ENCODE measurements at places on chromosomes 12 and 14. TPM values are rescaled to one million over a fixed set of nuclear protein-coding genes. Genes with fewer than 3 reads are reported as not detected.

DNA sequence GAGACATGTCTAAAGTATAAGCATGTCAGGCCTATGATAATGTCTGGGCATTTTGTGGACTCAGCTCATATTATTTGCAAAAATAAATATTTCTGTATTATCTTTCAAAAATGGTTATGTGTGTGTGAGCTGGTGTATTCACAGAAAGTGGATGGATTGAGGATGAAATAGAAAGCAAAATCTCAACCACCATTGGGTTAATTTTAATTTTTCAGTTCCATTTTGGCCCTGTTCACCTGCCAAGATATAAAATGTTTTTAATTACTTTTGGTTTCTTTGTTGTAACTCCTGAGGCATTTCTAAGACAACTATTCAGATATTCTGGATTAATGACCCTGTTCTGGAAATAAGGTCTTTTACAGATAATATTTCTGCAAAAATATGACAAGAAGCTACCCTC is 232.7 kb upstream of the PPFIA2 start:
- no peaks in the 10 kb centered on the region for H3K36me3 ChIP-seq
- H3K4me1 ChIP-seq = peaks cover 16% of the 10 kb centered on the region
- H3K27ac ChIP-seq = no peak overlapping the region
- H3K27me3 ChIP-seq = no peaks in the 10 kb centered on the region
- no peak for DNase-seq
- H3K4me3 ChIP-seq = no peak overlapping the region

- no peak overlapping the region for H3K27ac ChIP-seq
- H3K27me3 ChIP-seq = no peaks in the 10 kb centered on the region
- no peak for DNase-seq
- no peak overlapping the region for H3K4me3 ChIP-seq
Observed at GRCh38 chr12:124666722-124667259, 99.4 kb upstream of the NCOR2 start.

DNA sequence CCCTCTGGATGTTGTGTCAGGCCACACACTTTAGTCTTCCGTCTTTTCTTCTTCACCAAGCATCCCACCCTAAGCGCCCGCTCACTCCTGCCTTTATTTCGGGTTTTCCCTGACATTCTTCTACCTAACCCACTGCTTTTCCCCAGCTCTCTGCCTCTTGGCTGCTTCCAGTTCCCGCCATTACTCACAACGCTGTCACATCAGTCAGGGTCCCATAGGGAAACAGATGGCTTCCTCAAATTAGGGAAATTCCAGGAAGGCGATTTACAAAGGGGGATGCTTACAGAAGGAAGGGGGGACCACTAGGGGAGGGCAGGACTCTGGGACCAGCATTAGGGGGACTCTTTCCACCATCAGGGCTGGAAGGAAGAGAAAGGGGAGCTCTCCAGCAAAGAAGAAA is 9.2 kb upstream of the PPP1R13B start:
- H3K36me3 ChIP-seq = no peaks in the 10 kb centered on the region
- DNase-seq = no peak
- H3K27ac ChIP-seq = peak overlapping the region; percentile 57
- H3K4me3 ChIP-seq = no peak overlapping the region

DNA sequence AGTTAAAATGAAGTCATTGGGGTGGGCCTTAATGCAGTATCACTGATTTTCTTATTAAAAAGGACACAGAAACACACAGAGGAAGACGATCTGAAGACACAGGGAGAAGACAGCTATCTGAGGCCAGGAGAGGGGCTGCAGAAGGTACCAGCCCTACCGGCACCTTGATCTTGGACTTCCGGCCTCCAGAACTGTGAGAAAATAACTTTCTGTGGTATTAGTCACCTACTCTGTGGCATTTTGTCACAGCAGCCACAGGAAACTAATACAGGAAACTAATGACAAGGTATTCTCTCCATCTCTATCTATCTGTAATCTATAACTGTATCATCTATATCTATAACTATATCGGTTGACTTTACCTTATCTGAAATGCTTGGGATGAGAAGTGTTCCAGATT is 1149.5 kb downstream of the BCL11B start:
- no peak overlapping the region for H3K4me3 ChIP-seq

DNA sequence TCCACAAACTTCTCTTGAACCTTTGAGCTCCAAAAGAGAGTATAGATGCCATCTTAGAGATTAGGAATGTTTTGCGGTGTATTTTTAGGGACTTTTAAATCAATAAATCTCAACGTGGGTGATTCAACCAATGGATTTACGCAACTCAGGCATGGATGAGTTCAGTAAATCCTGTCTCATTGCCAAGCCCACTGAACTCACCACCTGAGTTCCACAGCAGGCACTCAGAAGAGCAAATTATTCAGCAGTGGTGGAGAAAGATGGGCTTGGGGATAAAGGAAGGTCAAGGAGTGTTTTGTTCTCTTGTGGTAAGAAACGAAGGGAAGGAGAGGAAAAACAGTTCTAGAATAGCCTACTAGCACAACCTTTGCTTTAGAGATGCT is 68.7 kb upstream of the HMGA2 start:
- H3K27me3 ChIP-seq = no peaks in the 10 kb centered on the region
- H3K4me3 ChIP-seq = no peak overlapping the region
- H3K4me1 ChIP-seq = peaks cover 42% of the 10 kb centered on the region
- no peak for DNase-seq
- H3K27ac ChIP-seq = peak overlapping the region; percentile 19

- H3K4me1 ChIP-seq = peaks cover 11% of the 10 kb centered on the region
- no peaks in the 10 kb centered on the region for H3K27me3 ChIP-seq
- no peak for DNase-seq
- no peak overlapping the region for H3K4me3 ChIP-seq
Observed at GRCh38 chr14:53715193-53715721, 241.4 kb downstream of the BMP4 start.

DNA sequence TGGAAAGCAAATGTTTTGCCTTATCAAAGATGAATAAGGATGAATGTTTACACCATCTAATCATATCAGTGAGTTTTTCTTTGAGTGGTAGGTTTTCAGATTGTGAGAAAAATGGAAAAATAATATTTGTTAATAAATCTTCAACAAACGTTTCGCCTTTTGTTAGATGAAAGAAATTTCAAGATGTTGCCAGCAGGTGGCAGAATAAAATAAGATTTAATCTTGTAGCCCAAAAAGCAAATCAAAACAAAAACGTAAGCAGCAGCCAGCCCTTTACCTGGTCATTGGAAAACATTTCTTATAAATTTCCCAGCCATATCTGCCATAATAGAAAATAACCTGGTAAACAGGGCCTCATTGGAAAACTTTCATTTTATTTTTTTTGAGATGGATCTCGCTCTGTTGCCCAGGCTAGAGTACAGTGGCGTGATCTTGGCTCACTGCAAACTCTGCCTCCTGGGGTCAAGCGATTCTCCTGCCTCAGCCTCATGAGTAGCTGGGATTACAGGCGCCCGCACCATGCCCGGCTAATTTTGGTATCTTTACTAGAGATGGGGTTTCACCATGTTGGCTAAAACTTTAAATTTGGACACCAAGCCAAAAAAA is 15.4 kb upstream of the TMEM120B start:
- H3K36me3 ChIP-seq = no peaks in the 10 kb centered on the region
- no peak overlapping the region for H3K27ac ChIP-seq
- H3K4me1 ChIP-seq = no peaks in the 10 kb centered on the region
- H3K4me3 ChIP-seq = no peak overlapping the region

GRCh38 chr12:49274396-49275069 is 9.7 kb downstream of the TUBA1C start:
- no peaks in the 10 kb centered on the region for H3K27me3 ChIP-seq
- peaks cover 41% of the 10 kb centered on the region for H3K36me3 ChIP-seq
- no peak for DNase-seq
- H3K27ac ChIP-seq = 0 out of 2 replicates have a peak overlapping the region, but pooled peaks have one; percentile 10
- peaks cover 3% of the 10 kb centered on the region for H3K4me1 ChIP-seq

- peaks cover 16% of the 10 kb centered on the region for H3K4me1 ChIP-seq
- DNase-seq = no peak
- peaks cover 4% of the 10 kb centered on the region for H3K36me3 ChIP-seq
- peak overlapping the region; percentile 72 for H3K4me3 ChIP-seq
- H3K27ac ChIP-seq = peak overlapping the region; percentile 87
- no peaks in the 10 kb centered on the region for H3K27me3 ChIP-seq
Observed at GRCh38 chr14:24270537-24271133, 762 bp downstream of the RABGGTA start.

DNA sequence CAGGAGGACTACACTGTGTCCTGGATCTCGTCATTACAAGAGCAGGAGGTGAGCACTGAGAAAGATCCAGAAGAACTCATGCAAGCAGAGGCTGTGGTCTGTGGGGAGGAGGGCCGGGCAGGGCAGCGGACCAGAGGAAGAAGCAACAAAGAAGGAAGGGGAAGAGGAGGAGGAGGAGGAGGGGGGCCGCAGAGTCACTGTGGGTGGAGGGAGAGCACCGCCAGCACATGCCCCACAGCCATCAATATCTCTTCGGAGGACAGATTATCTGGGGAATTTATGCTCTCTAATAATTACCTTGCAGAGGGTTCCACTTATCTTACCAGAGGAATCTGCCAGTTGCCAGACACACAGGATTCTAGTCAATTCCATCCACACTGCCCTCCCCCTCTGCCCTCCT is 105.6 kb downstream of the DPF3 start:
- DNase-seq = no peak
- no peak overlapping the region for H3K4me3 ChIP-seq
- peaks cover 29% of the 10 kb centered on the region for H3K4me1 ChIP-seq

- H3K4me1 ChIP-seq = peaks cover 7% of the 10 kb centered on the region
- no peak for DNase-seq
- H3K27ac ChIP-seq = no peak overlapping the region
- H3K27me3 ChIP-seq = no peaks in the 10 kb centered on the region
- H3K36me3 ChIP-seq = no peaks in the 10 kb centered on the region
- H3K4me3 ChIP-seq = no peak overlapping the region
Observed at GRCh38 chr14:52029881-52030280, 39.0 kb downstream of the NID2 start.

CYP27B1 gene
- total RNA-seq = 3.2 TPM

SLC2A13 gene
- total RNA-seq = 15.3 TPM

SLC17A8 gene
- 0.26 TPM for total RNA-seq

ALDH1L2 gene
- total RNA-seq = 3.5 TPM

TAS2R8 gene
- not detected for total RNA-seq

CACNB3 gene
- 15.0 TPM for total RNA-seq

All from WTC11 (cell line).